ENCODE measurements at places on chromosomes 3 and 15.
A peak's percentile ranks its signal among the peaks of the same experiment; 100 is the strongest.

DNA sequence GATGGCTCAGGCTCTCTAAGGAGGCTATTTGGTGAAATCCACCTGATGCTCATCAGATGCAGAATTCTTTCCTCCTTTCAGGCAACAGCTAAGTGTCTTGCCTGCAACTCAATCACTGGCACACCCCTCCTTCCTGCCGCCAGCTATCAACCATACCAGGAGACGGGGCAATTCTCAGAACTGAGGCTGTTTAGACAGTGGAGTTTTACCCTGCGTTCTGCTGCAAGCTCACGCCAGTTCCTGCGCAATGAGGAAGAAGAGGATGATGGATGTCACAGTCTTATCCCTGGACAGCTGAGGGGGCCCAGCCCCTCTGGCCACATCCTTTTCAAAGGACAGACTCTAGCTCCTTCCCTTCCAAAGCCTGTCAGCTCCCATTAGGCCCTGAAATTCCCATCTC, 7.0 kb upstream of the MANF start:
- DNase-seq: no peak

GRCh38 chr3:155554777-155555451, 190.0 kb downstream of the PLCH1 start:
- no peak for DNase-seq

DNA sequence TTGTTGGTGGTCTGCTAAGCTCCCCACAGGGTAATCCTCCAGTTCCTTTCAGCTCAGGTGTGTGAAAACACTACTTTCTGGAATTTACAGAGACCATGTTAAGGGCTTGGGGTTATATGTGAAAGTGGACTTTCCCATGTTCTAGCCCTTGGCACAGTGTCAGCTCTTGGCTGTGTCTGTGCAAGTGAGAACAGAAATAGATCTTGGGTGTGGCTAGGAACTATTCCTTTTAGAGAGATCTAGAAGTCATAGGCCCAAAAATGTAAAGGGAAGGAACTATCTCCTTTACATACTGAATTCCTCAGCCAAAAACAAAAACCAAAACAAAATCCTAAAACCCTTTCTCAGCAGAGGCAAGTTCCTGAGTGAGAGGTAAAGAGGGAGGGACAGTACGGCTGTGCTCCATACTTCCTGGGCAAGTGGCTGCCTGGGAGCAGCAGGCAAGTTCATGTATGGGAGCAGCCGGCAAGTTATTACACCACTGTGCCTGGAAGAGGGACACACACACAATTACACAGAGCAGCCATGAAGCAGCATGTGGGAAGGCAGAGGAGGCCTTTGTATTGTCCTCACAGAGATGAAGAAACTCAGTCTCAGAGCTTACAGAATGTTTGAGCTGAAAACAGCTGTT, 19.9 kb upstream of the C3orf62 start:
- no peak for DNase-seq

GRCh38 chr3:170490828-170491560, 72.3 kb downstream of the CLDN11 start:
- DNase-seq: no peak

DNA sequence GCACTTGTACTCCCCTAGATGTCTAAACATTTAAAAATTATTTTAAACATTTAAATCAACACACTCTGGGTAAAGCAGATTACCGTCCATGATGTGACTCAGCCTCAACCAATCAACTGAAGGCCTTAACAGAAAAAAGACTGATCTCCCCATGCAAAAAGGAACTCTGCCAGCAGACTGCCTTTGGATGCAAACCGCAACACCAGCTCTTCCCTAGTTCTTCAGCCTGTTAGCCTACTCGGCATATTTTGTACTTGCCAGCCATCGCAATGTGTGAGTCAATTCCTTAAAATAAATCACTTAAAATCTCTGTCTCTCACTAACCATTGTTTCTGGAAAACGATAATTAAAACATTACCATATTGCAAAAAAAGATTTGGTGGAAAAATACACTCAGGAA, 375.9 kb downstream of the RSL24D1 start:
- no peak for DNase-seq

- no peak for DNase-seq
Measured at GRCh38 chr3:52234516-52235447, 4.2 kb downstream of the TWF2 start.

DNA sequence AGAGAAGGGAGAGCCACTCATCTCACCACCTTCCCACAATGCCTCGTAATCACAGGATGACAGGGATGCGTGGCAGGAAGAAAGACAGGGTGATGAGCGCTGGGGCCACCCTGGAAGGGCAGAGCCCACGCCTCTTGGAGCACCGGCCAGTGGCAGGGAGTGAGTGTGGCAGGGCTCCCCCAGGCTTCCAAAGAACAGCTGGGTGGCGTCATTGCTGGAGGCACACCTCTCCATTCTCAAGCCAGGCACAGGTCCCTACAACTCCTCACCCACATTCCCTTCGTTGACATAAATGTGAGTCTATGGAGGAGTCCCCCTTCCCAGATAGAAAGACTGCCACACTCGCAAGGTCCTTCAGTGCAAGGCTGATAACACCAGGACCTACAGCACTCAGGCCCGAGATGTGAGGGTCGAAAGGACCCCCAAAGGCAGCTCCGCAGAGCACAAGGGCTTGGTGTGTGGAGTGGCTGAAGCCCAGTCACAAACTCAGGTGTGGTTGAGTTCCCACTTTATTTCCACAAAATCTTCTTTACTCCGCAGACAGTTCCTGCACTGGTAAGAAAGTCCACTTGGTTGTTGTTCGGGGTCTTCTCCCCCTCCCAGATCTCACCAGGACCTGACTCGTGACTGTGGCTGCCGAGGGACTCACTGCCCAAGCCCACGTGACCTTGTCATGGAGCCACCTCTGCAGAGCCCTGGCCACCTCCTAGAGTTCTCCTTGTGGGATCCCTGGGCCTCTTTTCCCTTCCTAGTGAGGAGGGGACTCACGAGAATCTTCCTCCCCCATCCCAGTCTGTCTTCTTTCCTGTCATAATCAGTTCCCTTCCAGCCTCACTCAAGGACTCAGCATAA, 22.4 kb upstream of the CORO2B start:
- no peak for DNase-seq

DNA sequence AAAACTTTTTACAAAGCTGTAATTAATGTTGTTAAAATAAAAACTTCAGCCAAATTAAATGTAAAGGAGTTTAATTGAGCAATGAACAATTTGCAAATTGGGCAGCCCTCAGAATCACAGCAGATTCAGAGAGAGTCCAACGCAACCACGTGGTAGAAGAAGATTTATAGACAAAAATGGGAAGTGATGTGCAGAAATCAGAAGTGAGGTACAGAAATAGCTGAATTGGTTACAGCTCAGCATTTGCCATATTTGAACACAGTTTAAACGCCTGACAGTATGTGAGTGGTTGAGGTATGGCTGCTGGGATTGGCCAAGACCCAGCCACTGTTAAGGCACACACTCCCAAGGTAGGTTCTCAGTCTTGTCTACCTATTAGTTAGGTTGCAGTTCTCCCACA, 14.4 kb upstream of the PLA2G4D start:
- DNase-seq: no peak

- DNase-seq: no peak
Measured at GRCh38 chr3:126126286-126126685, 42.4 kb upstream of the SLC41A3 start.

DNA sequence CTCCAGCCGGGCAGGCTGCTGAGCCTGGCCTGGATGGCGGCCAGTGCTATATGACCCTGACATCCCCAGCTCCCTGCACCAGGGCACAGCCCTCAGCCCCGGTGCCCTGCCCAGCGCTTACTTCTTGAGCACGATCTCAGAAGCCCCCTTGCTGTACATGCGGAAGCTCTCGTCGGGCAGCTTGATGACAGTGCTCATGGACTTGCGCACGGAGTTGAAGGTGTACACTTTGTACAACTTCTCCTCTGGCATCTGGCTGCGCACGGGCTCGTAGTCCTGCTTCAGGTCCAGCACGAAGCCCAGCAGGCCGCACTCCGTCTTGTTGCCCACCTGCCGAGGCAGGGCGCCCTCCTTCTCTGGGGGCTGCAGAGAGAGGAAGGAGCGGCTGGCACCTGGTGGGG, 38.8 kb upstream of the SEC13 start:
- no peak for DNase-seq

DNA sequence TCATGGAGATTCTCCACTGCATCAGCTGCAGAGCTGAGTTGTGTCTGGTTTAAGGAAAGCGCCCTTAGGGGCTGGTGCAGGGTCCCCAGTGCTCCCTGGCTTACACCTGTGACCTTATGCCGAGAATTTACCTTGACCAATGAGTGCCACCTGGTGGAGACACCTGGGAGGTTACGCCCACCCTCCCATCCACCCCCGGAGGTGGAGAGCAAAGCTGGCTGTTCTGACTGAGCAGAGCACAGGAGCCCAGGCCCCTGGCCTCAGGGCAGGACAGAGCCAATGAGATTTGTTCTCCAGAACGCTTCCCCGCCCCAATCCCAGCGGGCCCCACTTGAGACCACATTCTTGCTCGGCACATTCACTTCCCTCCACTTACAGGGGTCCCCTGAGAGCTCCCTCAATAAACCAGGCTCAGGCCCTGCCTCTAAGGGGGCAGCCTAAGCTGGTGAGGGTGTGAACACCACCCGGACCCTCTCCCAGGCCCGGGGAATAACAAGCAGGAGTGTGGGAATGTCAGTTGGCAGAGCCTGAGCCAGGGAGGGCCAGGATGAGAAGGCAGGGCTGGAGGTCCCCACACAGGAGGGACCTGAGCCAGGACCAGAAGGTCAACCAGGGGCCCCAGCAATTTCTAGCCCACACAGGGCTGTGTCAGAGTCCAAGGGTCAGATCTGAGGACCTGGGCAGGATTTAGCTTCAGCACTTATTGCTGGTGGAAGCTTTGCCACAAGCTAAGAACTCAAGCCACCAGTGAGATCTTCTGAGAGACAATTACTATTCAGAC, 117.1 kb downstream of the TPRA1 start:
- no peak for DNase-seq

DNA sequence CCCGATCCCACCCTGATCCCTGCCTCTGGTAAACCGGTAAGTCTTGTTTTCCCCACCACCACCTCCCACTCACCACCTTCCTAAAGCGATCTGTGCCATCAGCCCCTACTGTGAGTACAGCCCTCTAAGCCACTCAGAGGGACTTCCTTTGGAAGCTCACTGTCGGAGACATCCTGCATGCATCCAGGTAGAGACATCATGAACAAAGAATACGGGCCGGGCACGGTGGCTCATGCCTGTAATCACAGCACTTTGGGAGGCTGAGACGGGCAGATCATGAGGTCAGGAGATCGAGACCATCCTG, 13.7 kb upstream of the PCSK6 start:
- no peak for DNase-seq

DNA sequence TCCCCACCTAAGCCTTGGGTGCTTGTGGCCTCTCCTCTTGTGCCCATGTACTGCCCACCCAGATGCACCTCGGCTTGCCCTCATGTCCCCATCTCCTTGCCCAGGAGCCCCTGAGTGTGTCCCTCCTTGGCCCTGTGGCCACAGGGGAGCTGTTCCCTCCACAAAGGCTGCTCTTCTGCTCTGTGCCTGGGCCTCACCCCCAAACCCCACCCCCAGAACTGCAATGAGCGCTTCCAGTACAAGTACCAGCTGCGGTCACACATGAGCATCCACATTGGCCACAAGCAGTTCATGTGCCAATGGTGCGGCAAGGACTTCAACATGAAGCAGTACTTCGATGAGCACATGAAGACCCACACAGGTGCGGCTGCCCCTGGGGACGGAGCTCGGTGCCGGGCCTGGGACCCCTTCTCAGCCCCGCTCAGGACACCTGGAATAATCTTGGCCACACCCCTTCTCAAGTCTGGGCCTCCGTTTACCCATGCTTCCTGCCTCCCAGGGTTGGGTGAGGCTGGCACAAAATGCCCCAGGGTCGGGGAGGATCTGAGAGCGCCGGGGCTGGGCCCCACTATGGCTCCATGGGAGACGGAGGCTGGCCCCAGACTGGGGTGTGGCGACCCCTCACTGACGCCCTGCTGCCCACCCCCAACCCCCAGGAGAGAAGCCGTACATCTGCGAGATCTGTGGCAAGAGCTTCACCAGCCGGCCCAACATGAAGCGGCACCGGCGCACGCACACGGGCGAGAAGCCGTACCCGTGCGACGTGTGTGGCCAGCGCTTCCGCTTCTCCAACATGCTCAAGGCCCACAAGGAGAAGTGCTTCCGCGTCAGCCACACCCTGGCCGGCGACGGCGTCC, 10.3 kb downstream of the ZBTB47 start:
- no peak for DNase-seq

GRCh38 chr15:40285554-40286011, 2.7 kb upstream of the ANKRD63 start:
- DNase-seq: no peak

- DNase-seq: no peak
Measured at GRCh38 chr3:62577153-62577552, 203.8 kb upstream of the FEZF2 start.

GRCh38 chr3:12356996-12357395, 68.1 kb downstream of the PPARG start:
- no peak for DNase-seq

DNA sequence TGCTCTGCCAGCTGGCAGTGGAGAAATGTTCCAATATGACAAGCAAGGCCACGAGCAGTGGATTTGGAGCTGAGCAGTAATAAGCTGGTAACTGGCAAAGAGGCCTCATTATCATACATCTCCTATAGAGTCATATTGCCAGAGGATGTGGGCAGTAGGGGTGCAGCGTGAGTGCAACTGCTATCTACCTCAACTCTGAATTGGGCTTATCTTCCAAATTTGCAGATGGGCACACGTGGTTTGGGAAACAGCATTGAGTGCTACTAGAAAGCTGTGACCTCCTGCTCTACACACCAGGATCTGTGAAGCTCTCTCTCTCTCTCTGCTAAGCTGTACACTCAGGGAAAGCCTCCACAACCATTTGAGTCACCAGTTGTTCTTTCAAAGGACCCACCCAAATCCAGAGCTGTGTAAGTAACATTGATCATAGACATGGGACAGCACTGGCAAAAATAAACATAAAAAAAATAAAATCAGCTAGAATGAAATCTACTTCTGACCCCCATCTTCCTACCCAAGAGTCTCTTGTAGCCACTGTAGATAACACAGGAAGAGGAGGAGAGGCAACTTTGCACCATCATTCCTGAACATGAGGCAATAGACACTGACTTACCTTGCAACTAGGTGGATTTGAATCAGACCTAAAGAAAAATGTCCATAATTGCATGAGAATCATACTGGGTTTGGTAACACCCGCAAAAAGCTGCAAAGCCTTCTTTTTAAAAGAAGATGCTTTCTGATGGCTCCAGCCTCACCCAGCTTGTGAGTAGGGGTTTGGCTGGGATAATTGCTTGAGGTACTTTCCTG, 82.9 kb upstream of the THBS1 start:
- DNase-seq: no peak

GRCh38 chr15:79942741-79943481, 28.1 kb downstream of the BCL2A1 start:
- no peak for DNase-seq

DNA sequence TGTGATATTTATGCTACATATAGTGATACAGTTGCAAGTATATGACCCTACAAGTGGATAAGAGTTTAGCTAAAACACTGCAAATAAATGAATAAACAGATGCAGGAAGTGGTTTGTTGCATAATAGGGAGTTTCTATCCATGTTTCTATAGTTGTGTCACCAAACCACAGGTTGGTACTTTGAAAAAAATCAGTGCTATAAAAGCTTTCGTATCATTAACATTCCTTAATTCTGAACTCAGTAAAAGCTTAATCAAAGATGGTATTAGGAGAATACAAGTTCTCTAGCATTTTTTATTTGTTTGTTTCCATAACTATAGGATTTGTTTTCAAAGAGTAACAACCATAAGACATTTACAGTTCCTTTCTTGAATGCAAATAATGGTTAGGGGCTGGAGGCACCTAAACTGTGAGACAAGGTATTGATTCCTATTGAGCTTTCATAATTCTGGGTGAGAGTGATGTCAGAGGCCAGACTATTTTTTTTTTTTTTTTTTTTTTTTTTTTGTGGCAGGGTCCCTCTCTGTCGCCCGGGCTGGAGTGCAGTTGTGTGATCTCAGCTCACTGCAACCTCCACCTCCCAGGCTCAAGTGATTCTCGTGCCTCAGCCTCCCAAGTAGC, 29.6 kb downstream of the CPOX start:
- peak; percentile 62 for DNase-seq
